ENCODE measurements at places on chromosomes 7 and 10. TPM values are rescaled to one million over a fixed set of nuclear protein-coding genes. Genes with fewer than 3 reads are reported as not detected.

GRCh38 chr10:131925011-131925649 is 24.3 kb downstream of the PPP2R2D start:
- DNase-seq: no peak

Gene PRRT4
- total RNA-seq: 0.62 TPM

Gene MYL10
- 0.73 TPM for total RNA-seq

Gene NPFFR1
- not detected for total RNA-seq

Gene ALOX5
- total RNA-seq: 1.8 TPM

Measured in astrocyte (in vitro differentiated cells and primary cell).